ENCODE measurements at places on chromosomes 4 and X.

- no peak for DNase-seq
These were observed 197.1 kb downstream of the SPRY1 start for GRCh38 chr4:123593655-123594054.

DNA sequence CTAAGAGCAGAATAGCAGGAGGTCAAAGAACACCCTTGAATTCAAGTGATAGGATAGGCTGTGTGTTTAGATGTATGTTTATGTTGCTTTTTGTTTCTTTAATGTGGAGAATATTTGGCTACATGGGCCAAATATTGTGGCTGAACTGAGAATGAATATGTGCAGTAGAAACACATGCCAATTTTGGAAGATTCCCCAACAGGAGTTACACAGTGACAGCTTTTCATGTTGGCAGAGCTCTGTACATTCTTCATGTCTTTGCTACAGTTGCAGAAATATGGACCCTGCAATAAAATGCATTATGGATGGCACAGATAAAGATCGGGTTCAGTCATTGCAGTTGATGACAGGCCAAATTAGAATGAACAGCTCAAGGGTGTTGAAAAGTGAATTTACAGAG is 82.8 kb upstream of the SLC4A4 start:
- no peak for DNase-seq

GRCh38 chr4:154616731-154617130 is 4.3 kb upstream of the FGG start:
- DNase-seq: no peak

GRCh38 chr4:28211676-28212470 is 1351.2 kb downstream of the STIM2 start:
- no peak for DNase-seq

GRCh38 chr4:36358173-36358572 is 76.8 kb downstream of the DTHD1 start:
- DNase-seq: no peak

GRCh38 chr4:61277785-61278760 is 77.9 kb downstream of the ADGRL3 start:
- no peak for DNase-seq

DNA sequence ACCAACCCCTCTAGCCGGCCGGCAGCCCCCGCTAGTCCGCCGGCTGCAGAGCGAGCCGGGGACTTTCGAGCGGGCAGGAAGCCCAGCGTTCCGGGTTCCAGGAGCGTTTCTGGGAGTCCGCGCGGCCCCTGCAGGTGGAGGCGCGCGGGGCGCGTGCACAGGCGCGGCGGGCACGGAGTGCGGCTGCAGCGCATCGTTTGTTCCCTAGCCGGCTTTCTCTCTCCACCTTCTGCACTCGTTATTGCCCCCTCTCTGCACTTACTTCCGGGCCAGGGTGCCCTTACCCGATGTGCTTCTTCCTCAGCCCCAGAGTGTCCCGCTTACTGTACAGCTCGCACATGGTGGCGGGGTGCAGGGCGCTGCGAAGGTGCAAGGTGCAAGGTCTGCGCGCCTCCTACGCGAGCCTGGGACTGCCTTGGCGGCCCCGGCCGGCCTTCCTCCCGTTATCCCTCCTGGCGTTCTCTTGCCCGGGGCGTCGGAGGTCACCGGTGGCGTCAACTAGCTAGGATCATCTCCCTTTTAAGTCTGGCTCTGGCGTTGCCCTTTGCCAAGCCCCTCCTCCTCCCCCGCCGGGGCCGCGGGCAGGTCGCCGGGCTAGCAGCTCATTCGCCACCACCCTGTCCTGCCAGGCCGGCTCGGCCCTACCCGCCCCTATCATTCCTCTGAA is at the start of gene ETNPPL:
Gene ETNPPL (minus strand): TSS at position 495 of the 667 bp plus-strand sequence. CDS start 155 bp downstream, at position 340.
- peak; percentile 9 for DNase-seq

GRCh38 chrX:125952973-125953372 is 213.1 kb downstream of the DCAF12L2 start:
- no peak for DNase-seq

DNA sequence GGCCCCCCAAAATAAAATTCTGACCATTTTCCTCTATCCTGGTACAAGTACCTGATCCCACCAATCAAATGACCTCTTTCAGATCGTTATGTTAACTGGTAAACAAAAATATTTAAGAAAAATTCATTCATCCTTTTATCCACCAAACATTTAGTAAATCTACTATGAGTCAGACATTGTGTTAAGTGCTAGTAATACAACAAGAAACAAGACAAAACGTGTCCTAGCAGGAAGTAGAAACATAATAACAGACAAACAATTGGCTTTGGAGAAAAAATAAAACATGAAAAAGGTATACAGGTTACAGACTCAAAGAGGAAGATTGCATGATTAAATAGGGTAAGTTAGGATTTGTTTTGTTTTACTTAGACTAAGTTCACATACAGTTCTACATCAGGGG is 43.7 kb downstream of the ANTXR2 start:
- no peak for DNase-seq

- DNase-seq: no peak
These were observed 52.2 kb downstream of the ANK2 start for GRCh38 chr4:113101669-113102068.

GRCh38 chrX:19886883-19887531 is 393 bp downstream of the SH3KBP1 start:
- DNase-seq: no peak

DNA sequence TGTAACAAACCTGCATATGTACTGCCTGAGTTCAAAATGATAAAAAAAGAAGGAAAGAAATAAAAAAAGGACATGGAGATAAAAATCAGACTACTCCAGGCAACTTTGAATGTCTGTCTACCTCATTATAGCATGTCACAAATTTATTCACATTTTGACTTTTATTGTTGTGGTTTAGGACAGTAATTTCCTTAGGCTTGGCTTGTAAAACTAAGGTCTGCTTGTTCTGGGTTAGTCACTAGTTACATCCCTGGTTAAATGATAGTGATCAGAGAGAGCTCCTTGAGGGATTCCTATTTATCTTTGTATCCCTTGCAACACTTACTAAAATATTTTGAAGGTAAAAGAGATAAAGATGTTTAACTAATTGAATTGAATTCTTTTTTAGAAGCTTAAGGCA is 42.5 kb upstream of the ITM2A start:
- DNase-seq: no peak

DNA sequence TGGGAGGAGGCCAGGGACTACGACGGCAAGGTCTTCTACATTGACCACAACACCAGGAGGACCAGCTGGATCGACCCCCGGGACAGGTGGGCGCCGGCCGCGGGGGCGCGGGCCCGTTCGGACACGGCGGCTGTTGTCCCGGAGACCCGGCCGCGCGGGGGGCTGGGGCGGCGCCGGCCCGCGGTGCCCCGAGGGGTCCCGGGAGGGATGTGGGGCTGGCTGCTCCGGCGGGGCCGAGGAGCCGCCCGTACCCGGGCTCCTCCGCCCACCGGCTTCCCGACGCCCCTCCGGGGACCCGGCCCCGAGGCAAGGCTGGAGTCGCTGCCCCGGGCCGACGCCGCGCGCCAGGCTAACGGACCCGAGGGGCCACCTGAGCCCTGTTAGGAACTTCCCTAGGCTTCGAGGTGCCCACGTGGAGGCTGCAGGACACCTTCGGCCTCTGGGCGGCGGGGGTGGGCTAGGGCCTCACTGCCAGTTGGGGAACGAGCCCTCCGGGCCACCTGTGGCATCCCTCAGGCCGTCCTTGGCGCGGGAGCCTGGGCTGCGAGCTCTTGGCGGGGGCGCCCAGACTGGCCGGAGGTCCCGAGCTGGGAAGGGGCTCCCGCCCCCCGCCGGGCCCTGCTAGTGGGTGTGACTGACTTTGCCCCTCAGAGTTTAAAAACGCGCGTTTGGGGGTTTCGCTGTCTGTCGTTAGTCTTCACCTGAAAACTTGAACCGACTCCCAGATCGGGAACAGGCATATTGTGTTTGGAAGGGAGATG is 660 bp downstream of the WWC2 start:
- DNase-seq: no peak

DNA sequence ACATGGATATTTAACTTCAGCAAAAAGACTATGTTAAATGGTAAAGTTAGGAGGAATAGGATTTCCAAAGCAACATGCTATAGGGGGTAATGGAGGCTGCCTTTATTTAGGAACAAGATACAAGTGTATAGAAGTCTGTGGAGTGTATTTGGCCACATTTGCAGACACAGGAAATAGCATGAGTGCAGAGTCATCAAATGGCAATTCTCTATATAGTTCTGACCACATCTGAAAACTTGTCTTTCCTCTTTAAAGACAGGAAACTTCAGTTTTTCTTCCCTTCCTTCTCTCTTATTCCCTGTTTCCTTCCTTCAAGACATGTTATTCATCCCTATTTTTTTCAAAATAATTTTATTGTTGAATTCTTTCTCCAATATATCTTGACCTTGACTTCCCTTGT is 119.3 kb upstream of the PITX2 start:
- DNase-seq: no peak

GRCh38 chrX:85516131-85516530 is 136.7 kb upstream of the POF1B start:
- DNase-seq: no peak

DNA sequence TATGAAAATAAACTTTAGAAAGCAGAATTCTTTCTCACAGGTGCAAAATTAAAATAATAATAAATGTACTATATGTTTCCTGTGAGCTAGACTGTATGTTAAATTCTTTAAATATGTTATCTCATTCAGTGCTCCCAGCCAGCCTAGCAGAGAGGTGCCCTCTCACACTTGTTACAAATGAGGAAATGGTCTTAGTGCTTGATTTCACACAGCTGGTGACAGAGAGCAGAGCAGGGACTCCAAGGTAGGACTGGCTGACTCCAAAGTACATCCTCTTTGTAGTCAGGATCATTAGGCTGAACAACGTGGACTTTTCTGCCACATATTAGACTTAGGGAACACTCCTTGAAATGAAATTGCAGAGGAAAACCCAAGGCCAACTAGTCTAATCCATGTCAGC is 72.0 kb upstream of the HHIP start:
- no peak for DNase-seq

DNA sequence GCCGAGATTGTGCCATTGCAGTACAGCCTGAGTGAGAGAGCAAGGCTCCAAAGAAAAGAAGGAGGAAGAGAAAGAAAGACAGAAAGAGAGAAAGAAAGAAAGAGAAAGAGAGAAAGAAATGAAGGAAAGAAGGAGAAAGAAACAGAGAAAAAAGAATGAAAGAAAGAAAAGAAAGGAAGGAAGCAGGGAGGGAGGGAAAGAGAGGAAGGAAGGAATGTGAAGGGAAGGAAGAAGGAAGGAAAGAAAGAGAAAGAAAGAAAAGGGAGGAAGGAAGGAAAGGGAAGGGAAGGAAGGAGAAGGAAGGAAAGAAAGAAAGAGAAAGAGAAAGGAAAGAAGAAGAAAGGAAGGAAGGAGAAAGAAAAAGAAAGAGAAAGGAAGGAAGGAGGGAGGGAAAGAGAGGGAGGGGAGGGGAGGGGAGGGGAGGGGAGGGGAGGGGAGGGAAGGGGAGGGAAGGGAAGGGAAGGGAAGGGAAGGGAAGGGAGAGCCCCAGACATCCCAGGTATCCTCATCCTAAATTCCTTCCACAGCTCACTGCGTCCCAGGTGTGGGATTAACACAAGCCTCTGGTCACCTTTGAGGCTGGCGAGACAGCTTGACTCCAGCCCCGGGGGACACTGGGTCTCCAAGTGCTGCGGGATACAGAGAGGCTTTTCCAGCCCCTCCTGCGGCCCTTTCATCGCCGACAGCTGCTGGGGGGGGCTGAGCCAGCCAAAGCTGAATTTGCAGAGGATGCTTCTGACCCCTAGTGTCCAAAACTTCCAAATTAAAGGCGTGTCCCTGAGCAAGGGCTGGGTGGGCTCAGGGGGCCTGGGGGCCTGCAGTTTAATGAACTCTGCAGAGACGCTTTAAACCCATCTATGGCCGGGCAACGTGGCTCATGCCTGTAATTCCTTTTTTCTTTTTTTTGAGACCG is 24.2 kb upstream of the CSF2RA start:
- no peak for DNase-seq

GRCh38 chrX:39903343-39903742 is 194.4 kb downstream of the BCOR start:
- peak; percentile 47 for DNase-seq

GRCh38 chr4:109560687-109561461 is 828 bp downstream of the MCUB start:
- DNase-seq: peak; percentile 66

DNA sequence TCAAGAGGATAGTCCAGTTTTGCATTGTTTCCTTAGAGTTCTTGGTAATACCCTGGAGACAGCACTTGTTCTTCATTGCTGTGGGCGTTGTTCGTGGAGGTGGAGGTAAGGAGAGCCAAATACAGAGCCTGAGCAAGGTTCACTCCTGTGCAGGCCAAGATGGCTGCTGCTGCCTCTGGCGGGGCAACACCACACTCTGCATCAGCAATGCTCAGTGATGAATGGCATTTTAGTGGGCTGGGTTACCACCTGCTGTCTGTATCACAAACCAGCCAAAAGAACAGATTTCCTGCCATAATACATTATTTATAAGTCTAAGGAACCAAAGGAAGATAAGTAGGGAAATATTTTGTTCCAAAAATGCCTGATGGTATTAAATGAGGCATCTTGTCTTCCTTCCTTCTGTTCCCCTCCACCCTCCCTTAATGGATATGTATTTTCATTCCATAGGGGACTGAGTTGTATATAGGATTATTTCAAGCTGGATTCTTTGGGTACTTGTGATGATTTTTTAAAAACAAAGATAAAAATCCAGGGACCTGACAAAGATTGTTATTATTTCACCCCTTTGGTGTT is 61.6 kb upstream of the LIMCH1 start:
- DNase-seq: no peak

- no peak for DNase-seq
These were observed 95.9 kb downstream of the ATP8A1 start for GRCh38 chr4:42561031-42561430.

DNA sequence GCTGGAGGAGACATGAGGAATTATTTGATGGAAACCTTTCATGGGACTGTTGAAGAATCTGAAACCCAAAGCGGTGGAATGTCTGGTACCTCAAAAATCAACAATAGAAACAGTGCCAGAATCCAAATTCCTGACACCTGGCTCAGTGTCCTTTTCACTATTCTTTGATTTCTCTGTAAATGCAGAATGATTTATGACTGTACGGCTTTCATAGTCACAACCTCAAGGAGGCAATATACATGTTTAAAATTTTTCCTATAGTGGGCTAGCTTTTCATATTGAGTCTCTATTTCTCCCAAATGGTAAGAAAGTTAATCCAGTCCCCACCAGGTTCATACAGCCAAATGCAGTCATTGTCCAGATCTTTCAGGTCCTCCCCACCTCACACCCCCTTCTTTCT is 19.3 kb downstream of the DAPP1 start:
- DNase-seq: no peak

GRCh38 chr4:24053934-24054333 is 164.1 kb upstream of the PPARGC1A start:
- DNase-seq: no peak

GRCh38 chrX:108271397-108271787 is 166.8 kb downstream of the COL4A6 start:
- DNase-seq: no peak

All from activated CD4-positive, alpha-beta T cell treated with anti-CD3 and anti-CD28 coated beads, Interleukin-2, Interleukin-4, amounts not matched to agents 100 ng/mL and 50 ng/mL, durations not matched to agents 16 hours and 8 hours (primary cell).